EH (cell line): ENCODE measurements at places on chromosomes 7 and 10.

- DNase-seq, result no peak
Observed at GRCh38 chr10:131825150-131825848, 75.5 kb upstream of the PPP2R2D start.

GRCh38 chr10:16681521-16681920 lies 135.7 kb downstream of the RSU1 start:
- no peak for DNase-seq

DNA sequence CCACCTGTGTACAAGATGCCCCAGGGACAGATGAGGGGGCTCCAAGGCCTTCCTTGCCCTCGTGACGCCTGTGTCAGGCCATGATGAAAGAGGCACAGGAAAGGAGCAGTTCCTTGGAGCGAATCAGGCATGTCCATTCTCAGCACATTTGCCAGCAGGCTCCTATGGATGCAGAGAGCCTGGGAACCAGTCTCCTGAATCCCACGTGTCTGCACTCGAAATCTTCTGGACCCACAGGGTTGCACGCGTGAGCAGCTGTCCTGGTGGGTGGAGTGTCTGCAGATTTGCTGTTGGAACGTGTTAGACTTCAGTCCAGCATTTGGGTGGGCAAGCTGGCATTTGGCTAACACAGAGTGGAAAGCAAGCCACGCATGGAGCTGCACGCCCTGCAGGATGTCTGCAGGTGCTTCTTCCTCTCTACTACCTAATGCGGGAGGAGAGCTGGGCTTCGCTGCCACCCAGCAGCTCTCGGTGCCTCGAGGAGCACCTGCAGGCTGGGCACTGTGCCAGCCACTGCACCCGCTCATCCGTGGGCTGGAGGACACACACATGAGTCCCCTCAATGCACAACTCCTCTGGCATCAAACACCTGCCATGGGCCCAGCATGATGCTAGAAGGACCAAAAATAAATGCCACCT lies 140.7 kb downstream of the PAXIP1 start:
- no peak for DNase-seq

DNA sequence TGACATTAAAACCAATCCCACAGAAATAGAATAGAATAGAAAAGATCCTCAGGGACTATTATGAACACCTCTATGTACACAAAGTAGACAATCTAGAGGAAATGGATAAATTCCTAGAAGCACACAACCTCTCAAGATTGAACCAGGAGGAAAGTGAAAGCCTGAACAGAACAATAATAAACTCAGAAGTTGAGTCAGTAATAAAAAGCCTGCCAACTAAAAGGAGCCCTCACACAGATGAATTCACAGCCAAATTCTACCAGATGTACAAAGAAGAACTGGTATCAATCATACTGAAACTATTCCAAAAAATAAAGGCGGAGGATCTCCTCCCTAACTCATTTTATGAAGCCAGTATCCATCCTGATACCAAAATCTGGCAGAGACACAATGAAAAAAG lies 220.3 kb upstream of the HPS1 start:
- DNase-seq, result peak; percentile 4
